ENCODE measurements at places on chromosomes 7 and 10.

DNA sequence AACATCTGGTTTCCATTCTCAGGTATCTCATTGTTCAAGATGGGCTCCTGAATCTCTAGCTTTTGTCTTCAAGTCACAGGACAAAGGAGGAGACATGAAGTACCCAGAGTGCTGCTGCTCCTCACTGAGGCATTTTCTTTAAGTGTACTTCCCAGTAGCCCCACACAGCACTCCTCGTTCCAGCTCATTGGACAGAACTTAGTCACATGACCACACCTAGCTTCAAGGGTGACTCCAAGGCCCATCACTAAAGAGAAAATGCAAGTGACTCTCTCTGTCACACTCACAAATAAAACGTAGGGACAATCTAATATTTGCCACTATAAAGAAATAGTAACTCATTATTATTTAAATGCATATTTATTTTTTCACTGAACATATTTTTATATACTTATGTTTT is 58.3 kb upstream of the NEUROD6 start:
- no peak for DNase-seq

DNA sequence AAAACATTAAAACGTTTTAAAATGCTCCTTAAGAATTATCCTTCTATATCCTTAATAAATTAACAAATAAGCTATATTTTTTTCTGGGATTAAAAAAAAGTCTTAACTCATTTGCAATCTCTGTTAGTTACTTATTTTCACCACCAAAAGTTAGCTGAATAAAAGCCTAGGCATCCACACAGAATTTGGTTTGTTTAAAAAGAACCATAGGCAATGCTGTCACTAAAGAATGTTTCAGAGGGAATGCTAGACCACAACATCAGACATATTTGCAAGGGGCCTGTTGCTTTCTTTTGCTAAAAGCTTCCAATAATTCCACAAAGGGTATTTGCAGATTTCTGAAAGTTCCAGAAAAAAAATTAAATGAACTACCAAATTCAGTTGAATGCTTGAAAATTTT is 244.2 kb downstream of the POU6F2 start:
- DNase-seq: no peak

DNA sequence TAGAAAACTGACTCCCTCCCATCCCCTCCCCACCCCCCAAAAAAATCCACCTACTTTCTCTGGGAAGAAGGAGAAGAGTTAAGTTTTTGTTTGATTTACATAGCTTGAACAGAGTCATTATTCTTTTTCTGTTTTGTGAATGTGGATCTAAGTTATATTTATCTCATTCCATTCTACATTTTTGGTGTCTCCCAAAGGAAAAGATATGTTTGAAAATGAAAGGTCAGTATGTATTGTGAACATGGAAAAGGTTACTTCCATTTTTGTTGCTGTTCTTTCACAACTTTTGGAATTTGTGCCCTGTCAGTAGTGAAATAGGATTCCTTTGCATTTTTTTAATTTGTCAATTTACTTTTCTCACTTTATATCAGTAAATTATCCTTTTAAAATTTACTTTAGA is 547.9 kb downstream of the SUGCT start:
- DNase-seq: no peak

GRCh38 chr10:127532659-127533058 is 16.4 kb upstream of the NPS start:
- DNase-seq: no peak

- DNase-seq: no peak
These were observed 9.0 kb upstream of the BAIAP2L1 start for GRCh38 chr7:98409843-98410242.

GRCh38 chr7:147540743-147541142 is 1049.8 kb upstream of the C7orf33 start:
- DNase-seq: no peak

GRCh38 chr10:48564466-48565160 is 40.3 kb downstream of the ARHGAP22 start:
- DNase-seq: no peak

DNA sequence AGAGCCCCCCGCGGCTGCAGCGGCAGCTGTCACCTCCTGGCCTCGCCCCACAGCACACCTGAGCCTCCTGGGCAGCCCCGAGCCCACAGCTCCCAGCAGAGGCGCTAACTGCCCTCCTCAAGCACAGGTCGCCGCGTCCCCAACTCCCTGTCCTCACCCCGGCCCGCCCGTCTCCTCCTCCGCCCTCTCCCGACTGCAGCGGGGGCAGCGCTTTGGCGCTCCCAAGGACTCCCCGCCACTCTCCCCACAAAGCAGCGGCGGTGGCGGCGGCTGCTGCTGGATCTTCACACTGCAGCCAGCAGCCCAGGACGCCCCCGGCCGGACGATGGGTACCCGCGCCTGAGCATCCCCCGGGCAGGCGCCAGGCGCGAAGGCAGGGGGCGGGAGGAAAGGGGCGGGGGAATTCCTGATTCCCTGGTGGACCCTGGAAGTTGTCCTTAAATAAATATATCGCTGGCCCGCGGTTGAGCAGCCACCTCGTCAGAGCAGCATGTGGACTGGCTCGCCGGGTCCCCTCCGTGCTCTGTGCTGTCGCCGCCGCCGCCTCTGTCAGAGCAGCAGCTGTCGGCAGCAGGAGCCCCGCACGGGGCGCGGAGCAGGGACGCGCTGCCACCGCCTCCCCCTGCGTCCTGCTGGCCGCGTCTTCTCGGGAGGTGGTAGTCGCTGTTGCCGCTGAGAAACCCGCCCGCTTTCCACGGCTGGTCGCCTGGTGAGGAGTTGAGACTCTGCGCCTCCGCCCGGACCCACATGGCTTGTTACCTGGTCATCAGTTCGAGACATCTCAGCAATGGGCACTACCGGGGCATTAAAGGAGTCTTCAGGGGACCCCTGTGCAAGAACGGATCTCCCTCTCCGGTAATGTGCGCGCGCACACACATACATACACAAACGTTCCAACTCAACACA is at the start of gene ZNF804B:
TSS of gene ZNF804B (plus strand) at position 471 of the 906 bp plus-strand sequence. CDS start at position 748, 277 bp downstream.
- no peak for DNase-seq

GRCh38 chr10:5490698-5491464 is 8.5 kb downstream of the CALML5 start:
- no peak for DNase-seq

DNA sequence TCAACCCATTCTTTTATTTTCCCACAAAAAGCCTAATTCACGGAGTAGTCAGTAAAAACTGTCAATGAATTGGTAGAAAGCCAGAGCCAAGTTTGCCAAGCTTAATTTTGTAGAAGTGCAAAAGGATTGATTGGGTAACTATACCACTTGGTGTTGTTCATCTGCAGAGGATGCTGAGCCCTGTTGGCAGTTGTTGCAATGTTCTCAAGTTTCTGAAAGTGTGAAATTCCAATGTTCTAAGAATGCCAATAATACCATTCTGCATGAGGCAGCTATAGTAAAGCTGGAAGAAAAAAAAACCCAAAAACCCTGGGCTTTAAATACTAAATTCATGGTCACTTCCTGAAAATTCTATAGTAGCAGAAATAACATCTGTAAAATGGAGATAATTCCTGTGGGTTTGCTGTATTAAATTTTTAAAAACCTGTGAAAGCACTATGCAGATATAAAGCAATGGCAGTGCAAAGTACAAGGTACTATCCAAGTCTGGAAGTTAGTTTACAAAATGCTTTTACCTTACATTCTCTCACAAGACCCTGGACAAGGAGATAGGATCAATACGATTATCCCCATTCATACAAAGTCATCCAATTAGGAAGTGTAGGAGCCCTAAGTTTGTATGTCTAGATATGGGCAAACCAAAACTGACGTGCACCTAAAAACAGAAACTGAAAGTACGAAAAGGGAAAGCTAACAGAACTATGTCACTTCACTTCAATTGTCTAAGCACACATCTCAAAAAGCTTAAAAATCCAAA is 6.0 kb upstream of the PON1 start:
- DNase-seq: no peak

DNA sequence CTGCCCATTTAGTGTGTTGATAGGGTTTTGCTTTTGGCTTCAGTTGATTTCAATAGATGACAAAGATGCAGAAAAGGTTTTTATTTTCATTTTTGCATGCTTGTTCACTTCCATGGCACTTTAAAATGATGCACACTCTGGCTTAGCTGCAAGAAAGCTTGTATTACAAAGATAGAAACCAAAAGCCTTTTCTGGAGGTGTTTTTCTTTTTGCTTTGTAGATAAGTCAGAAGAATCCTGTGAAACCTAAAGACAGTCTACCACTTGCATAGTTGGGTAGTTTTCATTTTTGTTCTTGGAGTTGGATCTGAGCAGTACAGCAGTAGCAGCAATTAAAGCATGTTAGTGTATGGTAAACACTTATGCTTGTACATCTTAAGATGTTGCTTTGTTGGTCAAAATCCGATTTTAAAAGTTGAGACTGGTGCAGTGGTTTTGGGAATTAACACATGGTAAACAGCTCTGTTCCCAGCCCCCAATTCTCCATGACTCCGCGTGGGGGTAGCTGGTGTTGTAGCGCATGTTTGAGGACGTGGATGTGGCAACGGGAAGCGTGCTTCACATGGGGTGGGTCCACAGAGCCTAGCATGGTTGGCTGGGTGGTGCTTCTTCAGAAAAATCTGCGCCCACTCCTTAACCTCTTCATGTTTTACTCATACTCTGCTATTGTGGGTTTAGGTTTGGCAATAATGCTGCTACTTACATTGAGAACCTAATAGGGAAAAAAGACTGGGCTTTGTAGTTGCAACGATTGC is 19.8 kb downstream of the CCNY start:
- DNase-seq: no peak

GRCh38 chr10:103636492-103636891 is 143.0 kb downstream of the NEURL1 start:
- DNase-seq: no peak

- no peak for DNase-seq
These were observed 41.4 kb upstream of the ANTXRL start for GRCh38 chr10:46245381-46245900.

DNA sequence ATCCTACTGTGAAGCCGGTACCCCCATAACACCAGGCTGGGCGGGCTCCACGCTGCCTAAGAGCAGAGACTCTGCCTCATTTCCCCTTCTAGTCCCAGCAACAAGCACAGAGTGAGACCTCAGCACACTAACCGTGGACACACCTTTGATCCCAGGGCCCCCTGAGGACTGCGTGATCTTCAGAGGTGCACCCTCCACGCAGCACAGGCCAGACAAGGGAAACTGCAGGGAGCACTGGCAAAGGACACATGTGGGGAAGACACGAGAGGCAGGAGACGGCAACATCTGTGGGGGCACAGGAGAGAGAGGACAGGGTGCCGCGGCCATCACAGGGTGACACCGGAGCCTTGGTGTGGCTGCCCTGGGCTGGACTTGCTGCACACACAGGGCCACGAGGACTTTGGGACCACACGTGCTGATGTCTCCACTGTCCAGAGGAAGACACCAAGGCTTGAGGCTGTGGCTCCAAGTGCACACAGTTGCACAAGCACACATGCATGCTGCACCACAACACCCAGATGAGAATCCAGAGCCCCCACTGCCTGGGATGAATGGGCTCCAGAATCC is 128.8 kb downstream of the PTPRN2 start:
- no peak for DNase-seq

- peak; percentile 9 for DNase-seq
These were observed 101.1 kb upstream of the TARP start for GRCh38 chr7:38374507-38374906.

GRCh38 chr7:101201695-101202602 is 1.1 kb upstream of the MOGAT3 start:
- no peak for DNase-seq

DNA sequence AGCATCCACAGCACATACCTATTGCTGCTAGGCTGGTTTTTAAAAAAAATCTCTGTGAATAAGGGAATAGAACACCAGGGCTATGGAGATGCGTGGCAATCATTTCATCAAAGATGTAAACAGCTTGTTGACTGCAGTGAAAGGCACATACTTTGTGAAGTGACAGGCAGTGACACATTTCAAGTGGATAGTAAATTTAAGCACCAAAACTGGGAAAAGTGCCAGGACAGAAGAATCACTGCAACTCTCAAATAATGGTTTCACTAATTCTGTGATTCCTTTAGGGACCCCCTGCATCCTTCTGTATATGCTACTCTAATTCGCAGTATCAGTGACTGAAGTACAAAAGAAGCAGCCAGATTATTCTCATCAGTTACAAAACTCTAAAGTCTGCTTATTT is 145.2 kb upstream of the KLF14 start:
- no peak for DNase-seq

GRCh38 chr10:129799942-129800341 is 164.1 kb downstream of the EBF3 start:
- DNase-seq: no peak

DNA sequence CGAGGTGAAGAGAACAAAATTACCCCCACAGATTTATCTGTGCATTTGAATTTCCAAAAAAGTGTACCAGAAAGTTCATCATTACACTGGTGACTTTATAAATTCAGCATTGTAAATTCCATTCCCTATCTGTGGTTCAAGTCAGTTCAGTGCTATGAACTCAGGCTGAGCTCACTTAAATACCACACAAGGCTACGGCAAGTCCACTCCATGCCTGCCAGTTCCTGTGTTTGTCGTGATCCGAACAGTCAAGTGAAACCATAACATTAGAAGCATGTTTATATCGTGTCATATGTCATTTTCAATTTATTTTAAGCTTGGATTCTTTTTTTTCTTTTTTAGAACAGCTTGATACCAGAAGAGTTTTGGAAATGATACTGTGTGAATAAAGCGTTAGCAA is 14.8 kb downstream of the MBL2 start:
- no peak for DNase-seq

GRCh38 chr10:24349379-24350001 is 140.6 kb downstream of the KIAA1217 start:
- DNase-seq: no peak

Data from smooth muscle cell of the brain vasculature (primary cell).